Karpas-422 (cell line): ENCODE measurements at places on chromosomes 4 and X. TPM values are rescaled to one million over a fixed set of nuclear protein-coding genes. Genes with fewer than 3 reads are reported as not detected.

GRCh38 chr4:185210102-185210981, 944 bp downstream of the SNX25 start:
- peak overlapping the region; percentile 95 for H3K27ac ChIP-seq
- peak; percentile 75 for DNase-seq
- peaks cover 54% of the 10 kb centered on the region for H3K4me1 ChIP-seq
- H3K27me3 ChIP-seq = no peaks in the 10 kb centered on the region

The ZMAT1 gene
- 4.1 and 9.1 TPM in 2 replicates for total RNA-seq

DNA sequence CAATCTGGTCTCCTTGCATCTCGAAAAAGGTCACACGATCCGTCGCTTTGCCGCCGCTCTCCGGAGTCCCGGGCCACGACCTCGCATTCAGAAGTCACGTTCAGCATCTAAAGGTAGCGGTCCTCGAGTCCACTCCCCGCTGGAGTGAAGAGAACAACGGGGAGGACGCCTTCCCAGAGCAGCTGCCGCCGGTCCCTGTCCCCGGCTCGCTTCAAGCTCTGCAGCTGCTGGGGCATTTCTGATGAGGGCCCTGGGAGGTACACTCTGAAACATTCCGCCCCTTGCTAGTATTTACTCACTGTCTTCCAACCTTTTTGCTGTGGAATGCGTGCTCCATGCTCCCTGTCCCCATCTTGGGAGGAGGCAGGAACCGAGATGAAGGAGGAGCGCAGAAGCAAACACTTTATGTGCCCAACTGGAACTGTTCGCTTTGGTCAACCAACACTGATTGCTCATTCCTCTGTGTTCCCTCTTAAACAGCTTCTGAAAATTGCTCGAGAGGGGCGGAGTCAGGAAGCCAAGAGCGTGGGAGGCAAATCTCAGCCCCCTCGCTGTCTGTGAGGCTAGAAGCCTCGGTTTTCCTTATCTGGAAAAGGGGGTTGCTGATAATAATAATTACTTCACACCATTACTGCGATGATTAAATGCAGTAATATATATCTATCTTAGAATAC, 6.4 kb upstream of the VAMP7 start:
- H3K36me3 ChIP-seq = no peaks in the 10 kb centered on the region
- no peak overlapping the region for H3K4me3 ChIP-seq
- H3K27ac ChIP-seq = no peak overlapping the region
- no peak for DNase-seq
- peaks cover 27% of the 10 kb centered on the region for H3K4me1 ChIP-seq
- no peaks in the 10 kb centered on the region for H3K27me3 ChIP-seq

The RHOXF2 gene
- total RNA-seq = not detected in 2 replicates

GRCh38 chr4:3223346-3223745, 25.6 kb upstream of the MSANTD1 start:
- DNase-seq = no peak
- no peaks in the 10 kb centered on the region for H3K4me1 ChIP-seq
- no peak overlapping the region for H3K4me3 ChIP-seq
- H3K36me3 ChIP-seq = peaks cover 7% of the 10 kb centered on the region; the same call in 1 of the 2 replicates
- H3K27ac ChIP-seq = no peak overlapping the region

The SAGE1 gene
- not detected in 2 replicates for total RNA-seq

- no peak for DNase-seq
- H3K4me1 ChIP-seq = no peaks in the 10 kb centered on the region
- no peaks in the 10 kb centered on the region for H3K36me3 ChIP-seq
- H3K27me3 ChIP-seq = no peaks in the 10 kb centered on the region
Measured at GRCh38 chr4:134883831-134884449, 682.4 kb upstream of the PABPC4L start.

DNA sequence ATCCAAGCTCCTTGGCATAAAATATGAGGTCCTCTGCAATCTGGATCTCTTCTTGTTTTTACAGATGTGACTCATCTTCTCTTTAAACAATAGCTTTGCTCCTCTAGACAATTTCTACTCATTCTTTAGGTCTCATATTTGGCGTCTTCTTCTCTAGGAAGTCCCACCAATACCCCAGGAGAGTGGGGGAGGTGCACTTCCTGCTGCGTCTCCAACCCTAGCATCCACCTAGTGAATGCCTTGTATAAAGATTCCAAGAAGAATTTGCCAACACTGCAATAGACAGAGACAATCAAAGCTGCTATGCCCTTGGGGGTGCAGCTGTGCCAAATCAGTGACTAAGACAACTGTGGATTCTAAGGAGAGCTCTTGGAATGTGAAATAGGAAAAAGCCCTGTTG, 45.7 kb upstream of the SLC10A7 start:
- H3K4me3 ChIP-seq = no peak overlapping the region
- DNase-seq = no peak
- no peak overlapping the region for H3K27ac ChIP-seq
- H3K27me3 ChIP-seq = 0 out of 2 replicates have a peak, but pooled peaks cover 3% of the 10 kb centered on the region

The NR3C2 gene
- total RNA-seq = 0.18 and 1.6 TPM in 2 replicates
